H9 (cell line): ENCODE measurements at places on chromosomes 6 and 20.
A peak's percentile ranks its signal among the peaks of the same experiment; 100 is the strongest.

- H3K4me3 ChIP-seq, result no peak overlapping the region
- peaks cover 1% of the 10 kb centered on the region; the same call in 1 of the 2 replicates for H3K36me3 ChIP-seq
- no peaks in the 10 kb centered on the region for H3K27me3 ChIP-seq
- H3K4me1 ChIP-seq, result no peaks in the 10 kb centered on the region
- H3K27ac ChIP-seq, result no peak overlapping the region
These were observed 1394.4 kb downstream of the KHDRBS2 start for GRCh38 chr6:60891606-60892005.

GRCh38 chr6:72987301-72987700 lies 238.0 kb downstream of the KHDC1L start:
- DNase-seq, result no peak
- no peaks in the 10 kb centered on the region for H3K4me1 ChIP-seq
- no peak overlapping the region for H3K4me3 ChIP-seq
- H3K27me3 ChIP-seq, result no peaks in the 10 kb centered on the region

GRCh38 chr6:65448866-65449265 lies 258.2 kb downstream of the EYS start:
- H3K4me3 ChIP-seq, result no peak overlapping the region
- peaks cover 9% of the 10 kb centered on the region; the same call in 1 of the 2 replicates for H3K4me1 ChIP-seq
- H3K36me3 ChIP-seq, result peaks cover 4% of the 10 kb centered on the region; the same call in 1 of the 2 replicates
- H3K27me3 ChIP-seq, result no peaks in the 10 kb centered on the region
- DNase-seq, result no peak

- DNase-seq, result no peak
- no peaks in the 10 kb centered on the region; the same call in 1 of the 2 replicates for H3K36me3 ChIP-seq
- H3K4me1 ChIP-seq, result no peaks in the 10 kb centered on the region; the same call in 1 of the 2 replicates
These were observed 738.2 kb downstream of the COL12A1 start for GRCh38 chr6:74467533-74468215.

DNA sequence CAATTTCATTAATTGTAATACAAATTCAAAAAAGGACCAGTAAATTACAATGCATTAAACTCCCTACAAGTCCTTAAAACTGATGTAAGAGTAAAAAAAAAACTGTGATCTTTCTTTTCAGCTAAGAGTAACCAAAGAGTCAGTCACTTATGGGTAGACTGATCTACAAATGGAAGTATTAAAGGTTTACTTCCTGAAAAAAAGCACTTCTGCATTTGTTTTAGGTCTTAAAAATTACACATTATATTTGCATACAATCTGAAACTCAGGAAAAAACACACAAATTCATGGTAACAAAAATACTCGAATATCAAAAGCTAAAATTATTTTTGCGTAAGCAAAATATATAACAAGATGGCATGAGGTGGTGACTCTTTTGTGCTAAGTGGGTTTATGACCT lies 23.5 kb downstream of the USP49 start:
- no peaks in the 10 kb centered on the region for H3K27me3 ChIP-seq
- H3K4me1 ChIP-seq, result no peaks in the 10 kb centered on the region
- DNase-seq, result no peak
- H3K36me3 ChIP-seq, result peaks cover 3% of the 10 kb centered on the region; the same call in 2 of the 3 replicates
- H3K4me3 ChIP-seq, result no peak overlapping the region

GRCh38 chr6:165055231-165055630 lies 254.2 kb downstream of the C6orf118 start:
- no peaks in the 10 kb centered on the region for H3K27me3 ChIP-seq
- no peaks in the 10 kb centered on the region for H3K4me1 ChIP-seq
- H3K4me3 ChIP-seq, result no peak overlapping the region
- peak; percentile 29 for DNase-seq
- H3K27ac ChIP-seq, result no peak overlapping the region

DNA sequence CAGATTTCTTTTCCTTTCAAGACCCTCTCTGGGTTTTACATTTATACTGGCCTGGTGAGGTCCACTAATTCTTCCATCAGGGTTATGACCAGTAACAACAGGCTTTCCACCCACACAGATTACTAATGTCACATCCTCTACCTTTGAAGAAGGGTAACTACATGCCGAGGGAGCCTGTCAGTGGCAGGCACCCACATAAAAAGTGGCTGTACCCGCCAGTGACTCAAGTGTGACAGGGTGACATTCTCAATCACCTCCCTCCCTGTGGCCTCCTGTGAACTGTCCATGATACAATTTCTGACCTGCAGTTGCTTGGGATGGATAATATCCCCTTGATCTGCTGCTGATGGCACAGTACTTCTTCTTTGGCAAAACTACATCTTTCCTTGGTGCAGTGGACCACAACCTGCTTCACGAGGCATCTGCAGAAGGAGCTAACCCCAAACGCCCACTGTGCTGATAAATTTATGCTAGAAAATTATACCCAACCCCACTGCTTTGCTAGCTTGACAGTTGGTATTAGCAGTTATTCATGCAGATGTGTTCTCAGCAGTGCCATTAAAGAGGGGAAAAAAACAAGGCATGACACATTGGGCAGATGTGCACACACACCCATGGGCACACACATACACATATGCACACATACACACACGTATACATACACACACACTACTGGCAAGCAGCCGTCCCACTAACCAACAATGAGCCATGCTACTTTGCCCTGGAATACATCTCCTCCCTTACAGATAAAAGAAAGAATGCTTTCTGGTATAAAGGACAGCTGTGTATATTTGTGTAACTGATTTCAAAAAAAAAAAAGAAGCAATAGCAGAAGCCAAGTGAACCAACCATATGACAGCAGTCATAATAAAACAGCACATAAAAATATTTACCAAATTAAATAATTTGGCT lies 20.8 kb downstream of the GFOD1 start:
- H3K36me3 ChIP-seq, result peaks cover 2% of the 10 kb centered on the region; the same call in 2 of the 3 replicates
- no peak for DNase-seq
- H3K4me3 ChIP-seq, result no peak overlapping the region

DNA sequence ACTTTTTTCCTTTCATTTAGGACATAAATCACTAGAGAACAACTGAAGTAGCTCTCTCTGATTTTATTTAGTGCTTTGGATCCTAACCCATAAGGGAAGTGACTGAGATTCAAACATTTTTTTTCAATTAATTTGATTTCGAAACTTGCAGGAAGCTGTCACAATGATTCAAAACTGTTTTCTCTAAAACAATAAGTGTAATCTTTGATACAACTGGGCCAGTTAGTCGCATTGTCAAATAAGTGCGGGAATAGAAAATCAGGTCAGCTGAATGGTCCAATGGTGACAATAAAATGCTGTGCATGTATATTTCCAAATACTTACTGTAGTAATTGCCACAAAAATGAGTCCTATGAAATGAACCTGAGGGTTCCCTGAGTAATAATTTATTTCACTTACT lies 930.8 kb downstream of the TFAP2A start:
- peaks cover 3% of the 10 kb centered on the region; the same call in 1 of the 2 replicates for H3K4me1 ChIP-seq
- no peak for DNase-seq
- no peak overlapping the region for H3K27ac ChIP-seq
- H3K36me3 ChIP-seq, result 0 out of 2 replicates have a peak, but pooled peaks cover 4% of the 10 kb centered on the region
- H3K4me3 ChIP-seq, result no peak overlapping the region
